Urinary bladder (tissue), 4 donors: ENCODE measurements at places on chromosomes 5 and 9.

GRCh38 chr5:118554981-118555380 is 433.4 kb downstream of the DTWD2 start:
- DNase-seq = peak; percentile 15

GRCh38 chr5:172754596-172755356 is 16.2 kb downstream of the DUSP1 start:
- DNase-seq = no peak

DNA sequence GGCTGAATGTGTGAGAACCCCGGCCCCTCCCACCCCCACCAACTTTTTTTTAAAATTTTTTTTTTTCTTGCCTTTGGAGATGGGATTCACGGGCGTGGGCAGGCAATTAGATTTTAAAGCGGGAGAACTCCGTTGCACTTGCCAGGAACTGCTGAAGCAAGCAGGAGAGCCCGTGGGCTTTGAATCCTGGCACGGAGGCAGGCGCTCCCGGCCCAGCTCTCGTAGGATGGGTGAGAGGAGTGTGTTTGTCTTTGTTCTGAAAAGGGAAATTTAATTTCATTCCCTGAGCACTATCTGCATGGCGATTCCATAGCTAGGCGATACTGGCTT is 54.3 kb upstream of the BOD1 start:
- DNase-seq = no peak

DNA sequence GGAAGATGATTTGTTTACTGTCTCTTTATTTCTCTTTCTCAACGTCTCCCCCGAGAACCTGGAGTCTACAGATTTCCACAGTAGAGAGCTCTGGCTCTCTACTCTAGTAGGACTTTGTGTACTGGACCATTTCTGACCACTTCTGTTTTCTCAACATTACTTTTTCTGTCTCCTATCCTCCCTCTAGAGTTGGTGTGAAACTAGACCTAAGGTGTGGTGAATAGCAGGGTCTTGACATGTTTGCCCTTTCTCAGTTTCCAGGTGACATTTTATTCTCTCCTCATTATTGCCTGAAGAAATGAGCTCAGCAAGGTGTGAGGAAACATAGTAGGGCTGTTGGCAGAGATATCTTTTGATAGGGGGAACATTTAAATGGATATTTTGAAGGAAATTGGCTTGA is 62.1 kb upstream of the IL6ST start:
- no peak for DNase-seq

DNA sequence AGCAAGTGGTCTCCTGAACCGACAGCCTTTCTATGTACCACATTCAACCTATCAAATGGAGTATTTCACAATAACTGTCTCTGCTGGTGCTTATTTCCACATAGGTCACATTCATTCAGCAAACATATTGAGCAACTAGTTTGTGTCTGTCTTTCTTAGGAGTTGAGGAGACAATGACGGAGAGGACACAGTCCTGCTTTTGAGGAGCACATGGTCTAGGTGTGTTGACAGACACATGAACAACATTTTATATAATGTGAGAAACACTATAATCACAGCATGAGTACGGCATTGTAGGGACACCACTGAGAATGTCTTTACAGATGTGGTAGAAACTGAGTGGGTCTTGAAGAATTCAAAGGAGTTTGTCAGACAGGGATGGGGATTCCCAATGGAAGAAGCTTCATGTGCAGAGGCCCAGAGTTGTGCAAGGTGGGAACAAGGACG is 28.5 kb downstream of the NFIL3 start:
- no peak for DNase-seq

GRCh38 chr5:38871058-38871605 is 25.3 kb downstream of the OSMR start:
- DNase-seq = no peak
